GF-D8 (cell line): ENCODE measurements at places on chromosomes 1 and 21.

- DNase-seq, result no peak
These were observed 1344.7 kb downstream of the NCAM2 start for GRCh38 chr21:22342889-22343288.

DNA sequence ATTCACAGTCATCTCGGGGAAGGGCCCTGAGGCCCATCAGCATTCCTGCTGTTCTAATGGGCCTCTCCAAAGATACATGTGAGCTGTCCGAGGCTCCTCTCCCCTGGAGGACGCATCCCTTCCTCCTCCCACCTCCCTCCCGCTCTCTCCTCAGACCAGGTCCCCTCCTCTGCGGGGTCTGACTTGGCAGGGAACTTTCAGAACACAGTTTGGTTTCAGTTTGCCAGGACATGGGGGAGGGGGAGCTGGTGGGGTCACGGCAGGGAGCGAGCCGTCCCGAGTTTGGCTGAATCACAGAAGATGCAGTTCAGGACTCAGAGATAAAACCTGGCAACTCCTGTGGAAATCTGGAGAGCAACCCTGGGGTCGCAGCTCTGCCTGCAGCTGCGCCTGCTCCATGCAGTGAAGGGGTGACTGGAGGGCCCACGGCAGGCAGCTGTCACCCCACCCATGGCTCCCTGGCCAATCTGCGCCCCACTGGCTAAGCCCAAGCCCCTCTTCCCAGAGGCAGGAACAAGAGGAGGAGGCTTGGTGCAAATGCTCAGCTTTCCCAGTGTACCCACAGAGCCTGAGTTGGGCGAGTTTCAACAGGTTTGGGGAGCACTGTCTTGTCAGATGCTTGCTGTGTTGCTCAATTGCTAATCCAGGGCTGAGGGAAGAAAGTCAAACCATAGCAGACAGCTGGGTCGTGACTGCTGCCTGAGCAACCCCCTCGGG is 5.7 kb downstream of the WNT4 start:
- no peak for DNase-seq

DNA sequence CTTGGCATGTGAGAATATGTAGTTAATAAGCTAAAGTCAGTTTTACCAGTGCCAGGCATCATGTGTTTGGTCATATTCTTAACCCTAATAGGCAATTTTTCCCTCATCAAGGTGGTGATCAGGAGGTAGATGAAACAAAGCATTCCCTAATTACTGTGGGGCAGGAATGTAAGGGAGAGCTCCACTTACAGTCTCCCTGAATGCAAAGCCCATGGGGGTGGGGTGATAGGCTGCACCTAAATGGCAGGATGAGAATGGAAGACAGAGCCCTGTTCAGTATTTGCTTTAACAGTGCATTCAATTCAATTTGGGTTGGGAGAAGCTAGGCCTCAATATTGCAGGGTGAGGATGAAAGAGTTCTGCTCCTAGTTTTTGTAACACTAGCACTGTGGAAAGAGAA is 23.4 kb downstream of the ZNF678 start:
- no peak for DNase-seq

GRCh38 chr1:190320952-190321351 is 156.7 kb downstream of the BRINP3 start:
- DNase-seq, result no peak

DNA sequence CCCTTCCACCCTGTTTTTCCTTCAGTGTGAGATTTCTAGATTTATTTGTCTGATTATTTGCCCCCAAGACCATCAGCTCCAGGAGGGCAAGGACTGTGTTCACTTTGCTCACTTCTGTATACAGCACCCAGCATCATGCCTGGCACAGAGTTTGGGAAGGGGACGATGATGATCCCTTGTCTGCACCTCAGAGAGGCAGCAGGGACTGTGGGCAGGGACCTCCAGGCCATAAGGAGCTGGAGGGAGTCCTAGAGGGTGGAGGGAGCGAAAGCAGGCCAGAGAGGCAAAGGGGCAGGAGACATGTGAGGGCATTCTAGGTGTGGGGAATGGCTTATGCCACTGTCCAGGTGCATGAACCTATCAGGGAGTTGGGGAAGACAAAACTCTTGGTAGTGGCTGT is 32.8 kb downstream of the H3-3A start:
- DNase-seq, result no peak

DNA sequence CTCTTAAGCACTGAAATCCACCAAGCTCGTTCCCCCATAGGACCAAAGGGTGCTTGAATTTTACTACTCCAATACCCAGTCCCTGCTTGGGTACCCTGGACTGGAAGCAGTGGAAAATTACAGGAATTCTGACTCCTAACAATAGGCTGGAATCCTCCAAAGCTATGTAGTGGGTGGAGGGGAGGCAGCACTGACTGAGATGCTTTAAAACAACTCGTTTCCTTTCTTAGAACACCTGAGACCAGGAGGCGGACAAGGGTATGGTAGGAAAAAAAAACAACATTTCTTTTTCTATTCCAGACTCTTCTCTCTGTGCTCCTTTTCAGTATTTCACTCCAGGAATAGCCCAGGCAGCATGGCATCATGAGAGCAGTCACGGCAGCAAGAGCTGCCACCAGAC is 2.3 kb downstream of the PEF1 start:
- no peak for DNase-seq

DNA sequence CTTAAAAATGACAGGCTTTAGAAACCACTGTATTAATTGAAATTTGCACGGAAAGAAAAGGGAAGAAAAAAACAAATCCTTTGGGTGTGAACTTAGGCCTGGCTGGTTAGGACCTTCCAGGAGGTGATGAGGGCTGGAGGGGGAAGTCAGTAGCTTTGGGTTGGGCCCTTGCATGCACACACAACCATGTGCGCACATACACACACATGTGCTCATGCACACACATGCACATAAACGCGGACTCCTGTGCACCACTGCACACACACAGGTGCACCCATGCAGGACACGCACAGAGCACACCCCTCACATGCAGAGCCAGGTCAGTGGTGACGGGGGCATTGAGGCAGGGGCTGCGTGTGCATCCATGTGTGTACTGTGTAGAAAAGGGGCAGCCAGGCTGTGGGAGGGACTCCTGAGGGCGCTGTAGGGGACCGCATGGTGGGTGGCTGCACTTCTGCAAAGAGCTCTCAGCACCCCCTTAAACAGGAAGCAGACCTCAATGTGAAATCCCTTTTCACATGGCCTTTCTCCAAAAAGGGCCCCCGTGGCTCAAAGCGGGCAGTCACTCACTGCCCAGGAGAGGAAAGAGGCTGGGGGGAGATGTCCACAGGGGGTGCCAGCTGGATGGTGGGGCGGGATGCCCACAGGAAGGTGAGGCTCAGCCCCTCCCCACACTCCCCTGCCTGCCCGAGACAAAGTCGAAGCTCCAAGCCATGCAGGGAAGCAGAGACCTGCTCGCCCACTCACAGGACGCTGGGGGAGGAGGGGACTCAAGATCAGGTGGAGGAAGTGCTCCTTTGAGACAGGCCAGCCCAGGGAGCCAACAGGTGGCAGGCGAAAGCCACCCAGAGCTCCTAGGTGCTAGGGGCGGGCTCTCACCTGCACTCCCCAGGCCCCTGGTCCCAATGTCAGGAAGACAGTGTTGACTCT is 95.2 kb downstream of the ITPKB start:
- peak; percentile 65 for DNase-seq

- no peak for DNase-seq
These were observed 3.8 kb upstream of the PADI3 start for GRCh38 chr1:17244821-17245740.

DNA sequence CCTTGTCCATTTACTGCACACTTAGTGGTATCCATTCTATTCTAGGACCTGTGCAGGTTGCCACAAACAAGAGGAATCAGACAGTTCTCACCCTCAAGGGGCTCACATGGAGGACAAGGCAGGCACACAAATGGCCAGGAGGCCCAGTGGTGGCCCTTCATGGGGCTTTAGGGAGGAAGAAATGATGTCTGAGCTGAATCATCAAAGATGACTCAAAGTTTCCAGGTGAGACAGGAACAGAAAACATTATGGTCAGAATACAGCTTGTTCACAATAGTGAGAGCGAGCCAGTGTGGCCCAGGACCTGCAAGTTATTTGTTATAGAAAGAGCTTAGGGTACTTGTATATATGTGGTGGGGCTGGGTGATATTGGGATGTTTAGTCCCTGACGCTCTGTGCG is 26.4 kb downstream of the SHISAL2A start:
- no peak for DNase-seq

DNA sequence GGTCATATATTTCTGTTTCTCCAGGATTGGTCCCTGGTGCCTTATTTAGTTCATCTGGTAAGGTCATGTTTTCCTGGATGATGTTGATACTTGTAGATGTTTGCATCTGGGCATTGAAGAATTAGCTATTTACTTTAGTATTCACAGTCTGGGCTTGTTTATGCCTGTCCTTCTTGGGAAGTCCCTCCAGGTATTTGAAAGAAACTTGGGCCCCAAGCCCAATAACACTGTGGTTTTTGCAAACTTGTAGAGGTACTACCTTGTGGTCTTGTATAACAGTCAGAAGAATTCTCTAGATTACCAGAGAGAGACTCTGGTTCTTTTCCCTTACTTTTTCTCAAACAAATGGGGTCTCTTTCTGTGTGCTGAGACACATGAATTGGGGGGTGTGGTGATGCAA is 251.4 kb upstream of the B3GALT2 start:
- no peak for DNase-seq

- DNase-seq, result no peak
These were observed 38.2 kb upstream of the PIGC start for GRCh38 chr1:172482044-172482443.

DNA sequence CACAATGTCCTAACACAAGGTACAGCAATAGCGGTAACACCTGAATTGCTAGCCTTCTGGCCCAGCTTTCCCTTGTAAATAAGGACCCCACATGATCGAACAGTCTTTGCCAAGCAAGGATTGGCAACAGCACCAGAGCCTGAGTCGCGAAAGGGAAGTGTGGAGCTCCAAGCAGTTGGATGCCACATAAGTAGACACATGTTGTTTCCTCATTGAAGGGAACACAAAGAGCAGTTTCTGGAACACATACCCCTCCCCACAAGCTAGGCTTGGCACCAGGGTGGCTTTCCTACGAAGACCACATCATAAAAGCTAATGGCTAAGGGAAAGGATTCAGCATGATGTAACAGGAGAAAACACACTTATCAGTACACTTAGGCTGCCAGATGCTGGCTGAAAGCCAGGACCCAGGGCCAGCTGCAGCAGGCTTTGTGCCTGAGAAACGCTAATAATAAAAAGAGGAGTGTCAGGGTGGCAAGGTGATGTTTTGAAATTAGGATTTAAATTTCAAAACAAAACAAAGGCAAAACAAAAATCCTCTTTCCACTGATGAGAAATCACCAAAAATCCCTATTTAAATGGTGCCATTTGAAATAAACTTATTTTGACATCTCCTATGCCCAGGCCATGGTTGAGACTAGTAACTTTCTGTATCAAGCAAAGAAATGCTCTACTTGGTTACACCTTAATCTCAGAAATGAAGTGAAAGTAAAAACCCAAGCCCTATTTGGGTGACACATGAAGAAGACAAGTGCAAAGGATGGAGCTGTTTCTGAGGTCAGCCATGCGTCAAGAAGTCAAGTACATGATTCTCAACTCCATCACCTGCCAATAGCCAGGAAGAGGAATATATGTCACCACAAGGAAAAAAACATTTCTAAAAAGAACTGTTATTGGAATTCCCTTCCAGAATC is 11.9 kb upstream of the CPLANE2 start:
- peak; percentile 98 for DNase-seq

- DNase-seq, result no peak
These were observed 42.9 kb upstream of the CD2 start for GRCh38 chr1:116711263-116711840.

DNA sequence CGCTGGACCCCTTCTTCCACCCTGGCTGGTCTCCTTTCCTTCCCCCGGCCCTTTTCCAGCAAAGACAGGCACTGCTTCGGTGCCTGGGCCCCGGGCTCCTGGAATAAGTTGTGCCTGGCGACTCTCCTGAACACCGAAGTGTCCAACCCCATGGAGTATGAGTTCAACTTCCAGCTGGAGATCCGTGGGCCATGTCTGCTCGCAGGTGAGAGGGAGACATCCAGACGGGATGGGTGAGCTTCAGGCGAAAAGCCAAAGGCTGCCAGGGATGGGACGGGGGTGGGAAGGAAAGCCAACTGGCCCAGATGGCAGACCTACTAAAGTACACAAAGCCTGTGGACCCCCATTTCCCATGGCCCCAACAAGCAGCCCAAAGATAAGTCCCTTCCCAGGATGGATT is 26.8 kb downstream of the VWA5B1 start:
- no peak for DNase-seq

DNA sequence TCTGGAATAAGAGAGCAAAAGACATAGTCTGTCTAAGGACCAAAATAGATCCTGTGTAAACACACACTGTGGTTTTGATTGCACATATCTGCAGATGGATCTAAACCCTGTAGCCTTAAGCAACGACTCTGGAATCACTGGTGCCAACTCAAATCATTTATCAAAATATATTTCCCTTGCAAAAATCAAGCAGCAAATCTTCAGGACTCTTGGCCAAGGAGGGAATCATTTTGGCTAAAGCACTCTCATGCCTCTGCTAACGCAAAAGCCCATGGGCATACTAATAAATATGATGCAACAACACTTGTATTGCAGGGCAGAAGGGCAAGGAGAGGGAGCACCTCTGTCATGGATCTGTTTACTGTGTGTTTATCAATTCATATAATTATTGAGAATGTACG is 155.4 kb upstream of the DUSP10 start:
- DNase-seq, result no peak

DNA sequence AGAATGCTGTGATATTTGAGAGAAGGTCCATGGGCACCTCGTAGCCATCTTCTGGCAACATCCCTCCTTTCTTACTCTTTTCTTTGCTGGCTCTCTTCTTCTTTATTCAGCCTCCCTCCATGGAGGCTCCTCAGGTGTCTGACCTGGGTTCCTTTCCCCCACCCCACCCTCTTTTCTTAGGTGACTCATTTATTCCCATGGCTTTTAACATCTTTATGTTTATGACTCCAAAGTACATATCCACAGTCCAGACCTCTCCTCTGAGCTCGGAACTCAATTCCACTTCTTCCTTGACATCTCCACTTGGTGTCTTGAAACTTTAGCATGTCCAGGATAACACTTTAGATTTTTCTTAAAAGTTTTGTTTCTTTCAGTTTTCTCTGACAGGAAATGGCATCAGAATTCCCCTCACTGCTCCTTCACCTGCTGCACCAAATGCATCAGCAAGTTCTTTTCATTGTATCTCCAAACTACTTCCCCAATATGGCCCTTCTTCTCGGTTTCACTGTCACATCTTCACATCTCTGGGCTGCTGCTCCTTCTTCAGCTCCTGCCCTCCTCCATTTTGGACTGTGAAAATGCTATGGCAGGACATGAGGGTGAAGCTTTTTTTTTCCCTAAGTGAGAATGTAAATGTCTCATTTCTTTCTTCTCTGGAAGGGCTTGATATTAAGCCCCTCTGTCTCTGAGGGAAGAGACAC is 95.9 kb downstream of the GIPC2 start:
- DNase-seq, result no peak
